ENCODE measurements at places on chromosomes 4 and X.
A peak's percentile ranks its signal among the peaks of the same experiment; 100 is the strongest.

- DNase-seq = no peak
Observed at GRCh38 chr4:12701384-12701783, 782.8 kb downstream of the RAB28 start.

- peak; percentile 33 for DNase-seq
Observed at GRCh38 chr4:52659001-52659721, at the start of gene USP46. Gene USP46 (minus strand): TSS chr4:52659301. CDS start chr4:52659150, 151 bp downstream.

GRCh38 chr4:69718396-69719271 is 41.8 kb downstream of the SULT1B1 start:
- DNase-seq = no peak

GRCh38 chr4:99447079-99447478 is 11.9 kb upstream of the ADH7 start:
- DNase-seq = no peak

- no peak for DNase-seq
Observed at GRCh38 chrX:38820751-38821150, 19.5 kb downstream of the MID1IP1 start.

DNA sequence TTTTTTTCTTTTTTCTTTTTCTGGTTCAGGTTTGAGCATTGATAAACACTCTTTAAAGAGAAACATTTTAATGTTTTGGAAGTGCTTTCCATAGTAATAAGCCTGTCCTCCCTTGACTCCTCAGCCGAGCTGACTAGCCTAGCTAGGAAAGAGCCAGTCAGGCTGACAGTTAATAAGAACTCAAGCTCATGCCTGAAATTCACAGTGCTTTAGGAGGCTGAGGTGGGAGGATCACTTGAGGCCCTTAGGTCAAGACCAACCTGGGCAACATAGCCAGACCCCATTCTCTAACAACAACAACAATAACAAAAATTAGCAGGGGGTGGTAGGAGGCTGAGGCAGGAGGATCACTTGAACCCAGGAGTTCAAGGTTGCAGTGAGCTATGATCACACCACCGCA is 53.4 kb upstream of the ZCCHC13 start:
- no peak for DNase-seq

- no peak for DNase-seq
Observed at GRCh38 chrX:111811831-111812230, 64.2 kb upstream of the TRPC5OS start.

DNA sequence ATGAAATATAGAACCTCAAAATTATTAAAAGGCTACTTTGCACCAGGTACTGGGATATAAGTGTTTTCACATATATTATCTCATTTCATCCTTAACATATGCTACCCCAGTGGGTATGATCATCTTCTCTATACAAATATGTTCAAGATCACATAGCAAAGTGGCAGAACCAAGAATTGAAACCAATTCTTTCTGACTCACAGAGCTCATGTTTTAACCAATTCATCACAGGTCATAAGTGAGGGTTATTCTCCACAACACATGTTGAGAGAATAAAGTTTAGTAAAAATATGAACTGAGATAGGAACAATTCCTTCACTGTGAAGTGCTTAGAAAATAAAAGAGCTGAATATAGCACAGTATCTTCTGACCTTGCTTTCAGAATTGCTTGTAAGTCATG is 442.9 kb upstream of the RASGEF1B start:
- no peak for DNase-seq

DNA sequence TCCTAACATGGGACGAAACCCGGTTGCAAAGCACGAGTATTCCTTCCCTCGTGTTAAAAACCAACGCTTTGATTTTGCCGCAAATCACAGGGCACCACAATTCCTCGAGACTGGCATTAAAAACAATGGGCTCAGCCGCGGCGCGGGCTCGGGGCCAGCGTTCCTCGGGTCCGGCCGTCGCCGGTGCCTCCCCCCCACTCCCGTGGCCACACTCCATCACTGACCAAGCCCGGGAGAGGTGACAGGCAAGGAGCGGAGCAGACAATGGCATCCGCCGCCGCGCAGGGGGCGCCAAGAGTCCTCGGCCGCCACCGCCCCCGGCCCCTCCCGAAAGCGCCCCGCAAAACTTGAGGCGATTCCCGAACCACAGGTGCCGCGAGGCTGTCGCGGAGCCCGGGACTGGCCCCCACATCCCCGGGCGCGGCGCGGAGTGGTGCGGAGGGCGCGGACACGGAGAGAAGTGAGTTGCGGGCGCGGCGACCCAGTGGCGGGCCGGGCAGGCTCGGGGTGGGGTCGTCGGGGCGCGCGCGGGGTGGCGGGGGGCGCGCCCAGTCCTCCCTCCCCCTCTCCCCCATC is 445 bp downstream of the AP1S2 start:
- DNase-seq = no peak

GRCh38 chr4:80142394-80143306 is 54.7 kb upstream of the PRDM8 start:
- DNase-seq = no peak

GRCh38 chrX:66110112-66110511 is 53.9 kb upstream of the HEPH start:
- DNase-seq = no peak

DNA sequence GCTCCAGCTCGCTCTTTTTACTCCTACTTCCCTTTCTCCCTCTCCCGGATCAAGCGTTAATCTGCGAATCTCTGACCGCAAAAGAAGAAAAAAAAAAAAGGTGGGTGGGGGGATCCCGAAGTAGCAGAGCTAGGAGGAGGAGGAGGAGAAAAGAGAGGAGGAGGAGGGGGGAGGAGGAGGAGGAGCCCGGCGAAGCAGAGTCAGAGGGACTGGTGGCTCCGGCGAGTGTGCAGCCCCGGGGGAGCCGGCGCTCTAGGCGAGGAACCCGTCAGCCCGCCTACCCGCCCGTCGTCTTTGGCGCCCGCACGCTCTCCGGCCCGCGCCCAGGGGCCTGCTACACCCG is at the start of gene NHSL2:
Gene NHSL2, plus strand, starts transcription at position 203 of the 343 bp plus-strand sequence.
- DNase-seq = no peak

DNA sequence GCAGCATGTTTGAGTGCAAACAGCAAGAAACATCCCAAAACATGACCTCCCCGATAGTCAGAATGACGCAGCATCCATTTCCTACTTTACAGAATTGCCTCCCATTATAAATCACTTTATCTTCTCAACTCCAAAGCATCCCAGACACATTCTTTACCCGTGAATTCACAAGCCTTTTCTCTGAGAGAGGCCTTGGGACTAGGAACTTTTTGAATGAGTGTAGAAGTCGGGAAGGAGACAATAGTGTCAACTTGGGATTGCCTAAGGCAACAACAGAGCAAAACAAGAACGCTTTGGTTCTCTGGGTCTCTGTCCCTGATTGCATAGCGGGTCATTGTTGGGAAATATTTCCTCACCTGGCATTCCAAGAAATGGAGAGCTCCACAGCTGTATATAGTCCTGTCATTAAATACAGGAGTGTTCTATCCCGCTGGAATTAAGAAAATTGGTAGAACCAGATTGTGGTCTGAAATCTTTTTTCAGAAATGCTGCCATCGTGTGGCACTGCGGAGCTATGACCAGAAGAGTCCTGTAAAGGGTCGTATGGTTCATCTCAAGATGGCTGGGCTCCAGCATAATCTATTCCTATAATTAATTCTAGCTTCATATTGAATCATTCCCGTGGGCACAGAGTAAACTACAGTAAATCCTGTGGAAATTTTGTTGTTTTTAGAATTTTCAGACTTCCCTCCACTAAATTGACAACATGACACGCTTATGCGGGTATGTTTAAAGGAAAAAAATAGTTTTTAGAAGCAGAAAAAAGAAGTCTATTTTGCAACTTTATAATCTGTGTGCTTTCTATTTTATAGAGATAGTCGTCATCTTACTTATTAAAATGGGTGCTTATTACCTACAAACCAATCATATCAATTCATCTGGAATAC is 2.0 kb upstream of the SPP1 start:
- DNase-seq = no peak

GRCh38 chr4:132218406-132218805 is 930.7 kb upstream of the PCDH10 start:
- no peak for DNase-seq

GRCh38 chrX:22097012-22097694 is 65.0 kb downstream of the PHEX start:
- no peak for DNase-seq

GRCh38 chrX:104995546-104995945 is 224.9 kb downstream of the TEX13A start:
- DNase-seq = no peak
